Stimulated activated naive B cell treated with anti-CD40 and anti-IgM and Interleukin-4, amounts not matched to agents 10 μg/mL and 1 μg/mL and 100 μg/mL, for 72 hours (primary cell): ENCODE measurements at places on chromosomes 5 and 9.
A peak's percentile ranks its signal among the peaks of the same experiment; 100 is the strongest.

- DNase-seq, result no peak
Measured at GRCh38 chr5:5436203-5436760, 13.8 kb downstream of the ICE1 start.

- no peak for DNase-seq
Measured at GRCh38 chr9:71146511-71146910, 25.1 kb upstream of the TRPM3 start.

- no peak for DNase-seq
Measured at GRCh38 chr9:95315108-95315746, 2.3 kb downstream of the FANCC start.

DNA sequence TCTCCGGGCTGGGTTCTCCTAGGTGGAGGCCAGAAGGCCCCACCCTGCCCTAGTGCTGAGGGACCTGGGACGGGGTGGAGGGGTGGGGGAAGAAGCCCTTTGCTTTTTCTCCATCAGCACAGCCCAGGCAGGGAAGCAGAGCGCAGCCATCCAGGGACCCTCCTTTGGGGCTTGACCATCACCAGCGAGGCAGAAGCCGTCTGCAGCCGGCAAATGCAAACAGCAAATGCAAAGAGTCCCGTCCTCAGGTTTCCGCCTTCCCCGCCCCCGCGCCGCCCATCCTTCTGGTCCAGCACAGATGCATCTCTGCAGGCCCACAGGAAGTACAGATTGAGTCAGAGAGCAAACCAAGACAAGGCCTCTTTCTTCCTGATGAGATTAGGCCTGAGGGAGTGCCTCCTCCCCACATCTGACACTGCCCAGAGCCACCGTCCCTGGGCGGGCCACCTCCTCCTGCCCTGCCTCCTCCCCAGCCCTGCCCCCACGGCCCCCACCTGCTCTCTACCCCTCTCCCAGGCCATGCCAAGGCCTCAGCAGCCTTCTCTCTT, 23.4 kb downstream of the CORO2A start:
- DNase-seq, result no peak

DNA sequence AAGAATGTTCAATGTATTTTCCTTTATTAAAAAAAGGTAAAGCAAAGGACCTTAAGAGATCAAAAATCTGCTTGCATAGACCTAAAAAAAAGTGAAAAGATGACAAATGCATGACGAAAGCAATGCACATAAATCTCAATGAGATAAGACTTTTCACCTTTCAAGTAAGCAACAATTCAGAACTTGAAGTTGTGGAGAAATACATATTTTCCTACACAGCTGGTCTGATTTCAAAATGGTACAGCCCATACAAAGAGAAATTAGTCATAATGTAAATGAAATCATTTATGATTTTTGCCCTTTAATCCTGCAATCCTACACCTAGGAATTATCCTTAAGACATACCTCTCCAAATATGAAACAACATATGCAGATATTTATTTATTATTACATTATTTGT, 568.0 kb downstream of the ANXA1 start:
- DNase-seq, result no peak

- no peak for DNase-seq
Measured at GRCh38 chr5:124708086-124708485, 38.4 kb downstream of the ZNF608 start.

DNA sequence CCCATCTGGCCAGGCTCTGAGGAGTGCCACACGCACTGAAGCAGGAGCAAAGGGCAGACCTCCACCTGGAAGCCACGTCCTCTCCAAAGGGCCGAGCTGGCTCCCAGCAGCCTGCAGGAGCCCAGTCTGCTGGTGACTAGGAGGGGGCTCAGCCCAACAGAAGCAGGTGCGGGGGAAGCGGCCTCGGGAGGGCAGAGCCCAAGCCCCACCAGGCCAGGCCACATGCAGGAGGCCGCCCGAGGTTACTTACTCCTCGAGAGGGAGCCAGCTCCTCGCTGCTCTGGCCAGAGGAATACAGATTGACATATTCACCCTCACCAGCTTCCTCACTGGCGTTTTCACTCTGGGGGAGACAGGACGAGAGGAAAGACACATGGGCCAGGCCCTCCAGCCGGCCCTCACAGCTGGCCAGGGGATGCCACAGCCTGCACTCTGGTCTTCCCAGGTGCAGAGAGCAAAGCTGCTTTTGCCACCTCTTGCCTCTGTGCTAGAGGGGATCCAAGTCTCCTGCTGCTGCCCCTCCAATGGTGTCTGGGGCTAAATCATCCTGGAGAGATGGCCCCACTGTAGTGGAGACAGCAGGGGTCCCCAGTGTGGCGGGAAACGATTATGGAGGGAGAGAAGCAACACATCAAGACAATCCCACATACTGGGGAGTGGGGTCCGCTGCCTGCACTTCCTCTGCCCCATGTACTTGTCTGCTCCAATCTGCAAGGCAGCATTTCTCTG, 58.6 kb downstream of the PRRT1B start:
- no peak for DNase-seq

DNA sequence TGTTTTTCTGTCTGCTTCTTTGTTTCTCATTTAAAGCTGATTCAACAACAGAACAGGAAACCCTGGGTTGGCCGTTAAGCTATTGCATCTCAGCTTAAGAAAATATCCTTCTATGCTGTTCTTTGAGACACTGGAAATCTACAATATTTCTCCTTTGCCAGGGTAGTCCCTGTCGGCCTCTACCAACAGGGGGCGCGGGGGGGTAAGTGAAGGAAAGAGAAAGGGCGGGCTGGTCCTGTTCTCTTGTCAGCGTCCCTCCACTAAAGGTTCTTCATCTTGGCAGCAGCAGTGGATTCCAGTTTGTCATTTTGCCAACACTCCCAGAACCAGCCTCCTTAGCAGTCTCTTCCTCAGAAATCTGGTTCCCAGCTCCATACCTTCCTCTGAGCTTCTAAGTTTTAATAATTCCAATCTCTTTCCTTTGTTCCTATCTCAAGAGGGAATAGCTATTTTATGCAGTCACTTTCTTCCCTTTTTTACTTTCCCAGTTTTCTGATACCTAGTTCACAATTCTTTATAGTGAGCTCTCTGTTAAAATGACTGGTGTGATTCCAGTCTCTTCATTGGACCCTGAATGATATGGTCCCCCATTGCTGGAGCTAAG, 222.3 kb downstream of the GLIS3 start:
- no peak for DNase-seq

DNA sequence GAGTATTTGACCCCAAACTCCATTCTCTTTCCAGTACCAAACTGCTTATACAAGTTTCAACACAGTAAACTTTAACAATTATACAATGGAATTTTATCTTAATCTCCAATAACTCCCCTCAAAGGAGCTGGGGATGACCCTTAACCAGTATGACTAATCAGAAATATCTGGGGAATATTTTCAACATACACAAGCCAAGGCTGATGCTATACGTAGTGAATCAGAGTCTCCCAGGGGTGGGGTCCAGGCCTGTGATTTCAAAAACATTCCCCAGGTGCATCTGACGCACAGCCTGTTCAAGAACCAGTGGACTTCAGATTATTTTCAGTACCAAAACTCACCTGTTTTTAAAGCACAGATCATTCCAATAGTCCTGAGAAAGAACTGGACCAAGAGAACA, 11.8 kb upstream of the SEMA5A start:
- DNase-seq, result no peak

- no peak for DNase-seq
Measured at GRCh38 chr9:76718166-76718565, 46.1 kb upstream of the PCA3 start.

DNA sequence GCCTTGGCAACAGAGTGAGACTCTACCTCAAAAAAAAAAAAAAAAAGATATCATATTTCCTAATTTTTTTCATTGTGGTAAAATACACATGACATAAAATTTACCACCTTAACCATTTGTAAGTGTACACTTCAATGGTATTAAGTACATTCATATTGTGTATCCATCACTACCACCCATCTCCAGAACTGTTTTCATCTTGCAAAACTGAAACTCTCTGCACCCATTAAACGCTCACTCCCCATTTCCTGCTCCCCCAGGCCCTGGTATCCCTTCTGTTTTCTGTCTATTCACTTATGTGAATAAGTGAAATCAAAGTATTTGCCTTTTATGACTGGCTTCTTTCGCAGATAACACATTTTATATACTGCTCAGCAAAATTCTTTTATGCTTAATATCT, 12.8 kb downstream of the LRRC8A start:
- DNase-seq, result no peak

DNA sequence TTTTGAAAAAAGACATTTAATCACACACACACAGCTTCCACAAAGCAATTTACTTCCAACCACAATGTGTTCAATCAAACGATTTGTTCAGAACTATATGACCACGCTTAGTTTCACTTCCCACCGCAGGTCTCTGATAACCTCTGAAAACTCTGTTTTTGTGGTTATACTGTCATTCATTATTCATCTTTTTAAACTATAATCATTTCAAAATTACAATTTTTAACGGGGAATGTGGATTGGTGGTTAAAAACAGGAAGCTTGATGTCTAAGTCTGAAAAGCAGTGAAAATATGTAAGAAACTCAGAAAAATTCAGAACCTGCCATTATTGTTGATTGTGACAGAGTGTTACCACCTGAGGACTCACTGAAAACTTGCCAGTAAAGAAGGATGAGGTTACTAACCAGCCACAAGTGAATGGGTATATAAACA, 12.7 kb upstream of the TMEM174 start:
- DNase-seq, result peak; percentile 44

DNA sequence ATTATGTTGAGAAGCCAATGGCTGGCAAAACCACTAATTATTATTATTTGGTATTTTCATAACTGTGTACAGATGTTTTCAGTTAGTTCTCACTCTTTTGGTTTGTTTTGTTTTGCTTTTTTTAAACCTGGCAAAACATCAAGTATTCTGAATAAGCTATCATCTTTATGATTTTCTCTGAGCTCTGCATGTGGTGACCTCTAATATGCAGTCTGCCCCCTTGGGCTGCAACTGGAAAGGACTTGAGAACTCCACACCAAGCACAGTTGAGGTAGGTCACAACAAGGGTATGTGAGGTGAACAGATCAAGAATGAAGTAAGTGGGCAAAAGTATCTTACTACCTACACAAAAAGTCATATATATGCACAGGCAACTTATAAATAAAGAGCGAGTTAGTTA, 202.2 kb downstream of the NFIB start:
- DNase-seq, result no peak

DNA sequence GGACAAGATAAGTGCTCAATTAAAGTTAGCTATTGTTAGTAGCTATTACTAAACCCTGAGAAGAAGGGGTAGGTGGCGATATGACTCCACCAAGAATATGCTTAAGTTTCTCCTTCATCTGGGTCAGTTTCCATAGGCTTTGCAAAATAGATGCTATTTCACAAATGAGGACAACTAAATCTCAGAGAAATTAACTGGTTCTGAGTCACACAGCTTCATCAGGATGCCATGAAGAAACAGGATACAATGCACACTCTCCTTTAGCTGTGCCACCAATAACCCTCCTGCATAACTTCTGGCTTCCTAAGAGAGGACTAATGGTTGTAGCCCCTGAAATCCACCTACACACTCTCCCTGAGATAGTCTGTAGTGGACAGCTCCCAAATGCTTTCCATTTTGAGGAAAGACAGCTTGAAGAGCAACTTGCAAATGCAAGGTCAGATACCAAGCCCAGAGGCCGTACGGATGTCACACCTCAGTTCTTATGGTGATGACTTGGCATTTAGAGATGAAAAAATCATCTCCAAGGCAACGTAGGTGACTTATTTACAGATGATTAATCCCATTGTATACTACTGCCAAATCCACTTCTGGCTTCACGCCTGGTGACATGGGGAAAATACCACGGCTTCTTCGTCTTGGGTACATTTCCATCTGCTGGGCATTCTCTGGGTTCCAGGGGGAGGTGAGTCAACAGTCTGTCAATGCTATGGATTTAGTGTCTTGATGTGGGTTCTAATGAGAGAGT, 251.4 kb upstream of the IL12B start:
- DNase-seq, result no peak

GRCh38 chr5:180291234-180291940, 496 bp downstream of the MAPK9 start:
- peak; percentile 35 for DNase-seq

GRCh38 chr9:88737031-88737430, 202.1 kb downstream of the NXNL2 start:
- DNase-seq, result no peak

DNA sequence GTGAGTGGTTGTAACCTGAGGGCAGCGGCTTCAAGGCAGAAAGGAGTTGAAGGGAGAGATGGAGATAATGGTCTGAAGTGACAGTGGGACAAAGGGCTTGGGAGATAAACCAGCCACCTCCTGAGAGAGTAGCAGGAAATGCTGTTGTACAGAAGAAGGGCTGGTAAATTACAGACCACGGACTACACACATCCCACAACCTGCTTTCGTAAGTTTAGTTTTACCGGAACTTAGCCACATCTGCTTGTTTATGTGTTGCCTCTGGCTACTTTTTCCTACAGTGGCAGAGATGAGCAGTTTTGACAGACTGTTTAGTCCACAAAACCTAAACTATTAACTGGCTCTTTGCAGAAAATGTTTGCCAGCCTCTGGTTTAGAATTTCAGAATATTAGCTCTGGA, 269.5 kb downstream of the ARHGEF28 start:
- DNase-seq, result no peak

DNA sequence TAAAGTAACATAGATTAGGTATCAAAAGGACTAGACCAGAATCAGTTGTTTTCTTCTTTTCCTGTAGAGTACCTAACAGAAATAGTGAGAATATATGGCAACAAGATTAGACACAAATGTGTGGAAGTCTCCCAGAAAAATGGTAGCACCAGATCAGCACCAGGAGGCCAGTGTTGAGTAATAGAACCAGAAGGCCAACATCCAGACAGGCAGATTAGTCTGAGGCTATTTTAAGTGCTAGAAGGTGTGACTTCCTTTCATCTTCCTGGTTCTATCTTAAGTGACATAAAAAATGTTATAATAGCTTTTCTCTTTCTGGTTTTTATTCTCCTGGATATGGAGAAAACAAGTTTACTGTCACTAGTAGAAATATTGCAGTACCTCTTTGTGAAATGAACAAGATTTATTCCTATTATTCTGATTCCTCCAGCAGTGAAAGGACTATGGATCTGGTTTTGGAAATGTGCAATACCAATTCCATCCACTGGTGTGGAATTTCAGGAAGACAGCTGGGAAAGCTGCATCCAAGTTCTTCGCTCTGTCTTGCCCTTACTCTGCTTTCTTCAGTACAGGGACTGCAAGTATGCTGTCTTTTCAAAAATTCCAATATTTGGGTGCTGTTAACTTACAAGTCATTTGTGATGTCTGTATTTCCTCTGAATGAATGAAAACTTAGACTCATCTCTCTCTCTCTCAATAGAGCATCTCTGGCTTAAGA, 39.1 kb downstream of the SHLD3 start:
- no peak for DNase-seq

DNA sequence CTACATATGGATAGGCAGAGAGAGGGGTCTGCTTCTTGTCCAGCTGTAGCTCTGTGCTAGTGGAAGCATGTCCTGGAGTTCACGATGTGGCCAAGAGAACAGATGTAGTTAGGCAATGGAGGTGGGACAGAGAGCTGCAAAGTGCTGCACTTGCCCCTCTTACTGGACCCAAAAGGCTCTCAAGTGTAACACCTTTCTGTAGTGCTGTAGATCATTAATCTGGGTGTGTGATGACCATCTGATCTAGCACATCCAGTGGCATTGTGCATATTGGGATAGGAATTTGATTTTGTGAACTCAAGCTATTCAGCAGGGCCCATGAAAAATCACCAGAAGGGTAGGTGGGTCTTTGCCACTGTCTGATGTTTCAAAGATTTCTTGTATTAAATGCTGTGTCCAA, 151.4 kb downstream of the KDM4C start:
- DNase-seq, result no peak

- DNase-seq, result no peak
Measured at GRCh38 chr9:111730937-111731567, 63.7 kb downstream of the SHOC1 start.
